ENCODE measurements at places on chromosomes 6 and 20.

GRCh38 chr20:47677635-47678453, 107.4 kb downstream of the SULF2 start:
- peak; percentile 21 for DNase-seq

DNA sequence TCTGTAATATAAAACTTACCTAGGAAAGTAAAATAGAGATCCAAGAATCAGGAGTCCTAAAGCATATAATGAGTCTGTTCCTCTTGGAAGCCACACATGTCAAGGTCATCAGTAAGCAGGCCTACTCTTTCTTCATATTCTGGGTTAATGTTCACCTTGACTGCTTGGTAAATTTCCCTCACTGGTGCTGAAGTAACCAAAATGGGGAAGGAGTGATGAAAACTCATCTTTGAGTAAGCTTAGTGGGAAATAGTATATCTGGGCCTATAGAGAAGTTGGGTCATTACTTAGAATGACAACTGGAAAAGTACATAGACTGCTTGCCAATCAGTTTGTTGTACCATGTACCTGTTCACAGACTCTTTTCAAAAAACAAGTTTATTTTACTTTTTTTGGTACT, 6.6 kb downstream of the TSPYL4 start:
- DNase-seq = no peak

DNA sequence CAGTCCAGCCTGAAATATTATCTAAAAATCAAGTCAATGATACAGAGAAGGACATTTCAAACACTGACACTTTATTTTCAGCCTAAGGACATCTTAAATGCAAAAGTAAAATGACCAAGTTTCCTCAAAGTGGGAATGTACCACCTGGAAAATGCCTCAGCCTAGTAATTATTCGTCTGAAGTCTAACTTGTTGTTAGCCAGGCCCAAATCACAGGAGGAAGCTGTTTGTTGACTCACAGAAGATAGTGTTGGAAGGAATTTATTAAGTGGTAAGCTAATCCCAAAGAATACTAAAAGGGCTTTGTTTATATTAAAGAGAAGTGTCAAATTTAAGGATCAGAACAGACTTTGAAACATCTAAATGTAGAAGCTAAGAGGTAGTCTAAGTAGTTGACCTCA, 2.5 kb downstream of the PDE7B start:
- DNase-seq = no peak

DNA sequence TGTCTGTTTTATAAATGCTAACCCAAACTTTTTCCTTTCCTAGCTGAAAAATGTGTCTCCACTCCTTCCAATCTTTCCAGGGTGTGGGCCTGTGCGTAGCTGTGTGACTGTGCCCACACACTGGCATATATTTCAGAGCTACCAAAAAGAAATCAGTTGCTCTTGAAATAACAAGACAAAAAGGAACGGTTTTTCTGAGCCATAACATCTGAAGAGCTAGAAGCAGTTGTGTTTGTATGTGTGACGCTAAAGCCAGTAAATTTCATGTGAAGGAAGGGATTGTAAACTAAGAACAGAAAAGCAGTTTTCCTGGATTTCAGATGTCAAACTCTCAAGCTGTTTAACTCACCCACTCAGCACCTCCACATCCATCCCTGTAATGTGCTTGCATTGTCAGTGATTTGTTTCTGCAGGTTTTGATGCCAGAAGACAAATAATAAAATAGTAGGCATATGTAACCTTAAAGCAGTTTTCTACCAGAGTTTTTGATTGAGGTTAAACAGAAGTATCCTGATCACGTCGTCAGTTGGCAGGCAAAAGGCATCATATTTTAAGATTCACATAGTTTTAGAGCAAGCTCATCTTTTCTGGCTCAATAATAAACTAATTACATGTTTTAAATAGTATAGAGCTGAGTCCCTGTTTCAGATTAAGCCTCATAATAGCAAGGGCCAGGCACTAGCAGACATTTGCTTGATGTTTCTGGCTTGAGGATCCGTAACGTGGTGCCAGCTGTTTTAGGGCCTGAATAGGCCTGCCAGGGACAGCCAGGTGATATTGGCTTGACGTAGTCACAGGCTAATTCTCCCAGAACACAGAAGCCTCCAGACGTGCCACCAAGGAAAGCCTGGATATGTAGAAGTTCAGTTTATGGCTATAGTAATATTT, 90.9 kb downstream of the FOXO3 start:
- DNase-seq = no peak

GRCh38 chr6:97068211-97068610, 143.7 kb downstream of the KLHL32 start:
- DNase-seq = no peak

DNA sequence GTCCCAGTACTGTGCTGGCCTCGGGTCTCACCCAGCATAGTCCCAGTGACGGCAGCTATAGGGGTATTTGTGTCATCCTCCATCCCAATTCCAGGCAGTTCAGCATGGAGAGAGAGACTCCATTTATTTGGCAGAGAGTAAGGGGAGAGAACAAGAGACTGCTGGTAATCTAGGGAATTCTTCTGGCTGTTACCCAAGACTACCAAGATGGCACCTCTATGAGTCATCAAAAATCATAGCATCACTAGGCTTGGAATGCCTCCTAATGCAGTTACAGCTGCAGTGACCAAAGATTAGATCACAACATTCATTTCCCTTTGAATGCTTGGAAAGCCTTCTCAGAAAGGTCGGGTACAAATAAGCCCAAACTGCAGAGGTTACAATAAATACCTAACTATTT, 660.4 kb upstream of the FLRT3 start:
- no peak for DNase-seq

All from activated T-helper 1 cell treated with anti-CD3 and anti-CD28 coated beads, Interleukin-12 subunit alpha, Interleukin-12 subunit beta, Interleukin-2, Interleukin-4 antibody, amounts not matched to agents 30 ng/mL and 10 ng/mL and 1 ng/mL, durations not matched to agents 14 hours and 24 hours and 36 hours (primary cell).